ENCODE measurements at places on chromosomes 13 and 19. TPM values are rescaled to one million over a fixed set of nuclear protein-coding genes. Genes with fewer than 3 reads are reported as not detected.

Gene NOP53
- total RNA-seq, result 287 TPM

Gene ZNF471
- 0.02 TPM for total RNA-seq

Gene CHST8
- not detected for total RNA-seq

Gene CGB5
- total RNA-seq, result 0.85 TPM

Gene IFI30
- 10.8 TPM for total RNA-seq

Gene IGFL3
- total RNA-seq, result 0.40 TPM

Gene TTC9B
- 0.25 TPM for total RNA-seq

Gene CEACAM7
- 0.14 TPM for total RNA-seq

Gene PPP1R13L
- 39.9 TPM for total RNA-seq

Gene PRTN3
- 0.23 TPM for total RNA-seq

Gene PNMA8C
- total RNA-seq, result not detected

Gene CBY2
- not detected for total RNA-seq

Gene LIM2
- not detected for total RNA-seq

Gene EXOSC5
- total RNA-seq, result 74.8 TPM

Gene TGFBR3L
- 1.8 TPM for total RNA-seq

Gene PRSS57
- total RNA-seq, result not detected

Gene CGB8
- total RNA-seq, result 2.6 TPM

Gene PSG7
- total RNA-seq, result 0.16 TPM

Gene APOE
- total RNA-seq, result 14.5 TPM

Gene KLK4
- total RNA-seq, result not detected

Gene SAFB
- total RNA-seq, result 51.1 TPM

Gene CYP4F2
- 0.07 TPM for total RNA-seq

Gene SERPINE3
- total RNA-seq, result not detected

Gene RNF113B
- not detected for total RNA-seq

Gene ICAM5
- total RNA-seq, result 1.2 TPM

Gene FPR3
- total RNA-seq, result not detected

Gene ERICH4
- total RNA-seq, result not detected

Gene CPT1C
- 14.5 TPM for total RNA-seq

Data from A549 treated with Mapracorat at 1 μM for 4 hours (cell line).